ENCODE measurements at places on chromosomes 7 and 10. TPM values are rescaled to one million over a fixed set of nuclear protein-coding genes. Genes with fewer than 3 reads are reported as not detected.

The ZNF239 gene
- total RNA-seq, result 1.7 TPM

DNA sequence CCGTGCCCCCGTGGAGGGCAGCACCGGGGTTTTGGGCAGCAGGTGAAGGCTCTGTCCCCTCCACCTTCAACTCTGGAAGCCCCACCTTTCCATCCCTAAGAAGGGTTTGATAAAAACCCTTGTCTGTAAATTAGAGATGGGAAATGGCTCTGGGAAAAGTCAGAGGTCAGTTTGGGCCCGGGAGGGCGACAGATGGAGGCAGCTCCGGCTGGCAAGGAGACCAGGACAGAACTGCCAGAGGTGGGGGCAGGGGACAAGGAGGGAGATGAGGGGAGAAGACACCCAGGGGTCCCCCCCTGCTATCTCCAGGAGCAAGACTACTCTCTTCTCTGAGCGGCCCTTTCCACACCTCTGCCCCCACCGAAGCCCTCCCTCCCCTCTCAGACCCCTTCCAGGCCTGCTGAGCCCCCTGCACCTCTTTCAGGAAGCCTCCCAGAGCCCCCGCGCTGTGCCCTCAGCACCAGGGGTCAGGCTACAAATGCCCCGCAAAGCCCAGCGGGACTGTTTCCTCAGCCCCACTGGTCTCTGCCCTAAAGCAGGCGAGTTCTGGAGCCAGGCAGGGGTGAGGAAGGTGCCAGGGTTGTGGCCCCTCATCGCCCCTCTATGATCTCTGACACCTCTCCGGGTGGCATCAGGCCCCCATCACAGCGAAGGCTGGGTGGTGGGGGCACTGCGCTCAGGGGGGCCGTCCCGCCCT, 980 bp upstream of the SH2B2 start:
- peaks cover 27% of the 10 kb centered on the region for H3K4me1 ChIP-seq
- peak overlapping the region; percentile 38 for H3K4me3 ChIP-seq
- no peaks in the 10 kb centered on the region for H3K36me3 ChIP-seq
- H3K27me3 ChIP-seq, result peaks cover 6% of the 10 kb centered on the region

- H3K27me3 ChIP-seq, result peaks cover 4% of the 10 kb centered on the region
- H3K36me3 ChIP-seq, result no peaks in the 10 kb centered on the region
- DNase-seq, result no peak
- H3K27ac ChIP-seq, result no peak overlapping the region
- H3K4me3 ChIP-seq, result no peak overlapping the region
- peaks cover 2% of the 10 kb centered on the region for H3K4me1 ChIP-seq
Measured at GRCh38 chr10:30111340-30112022, 52.1 kb upstream of the JCAD start.

DNA sequence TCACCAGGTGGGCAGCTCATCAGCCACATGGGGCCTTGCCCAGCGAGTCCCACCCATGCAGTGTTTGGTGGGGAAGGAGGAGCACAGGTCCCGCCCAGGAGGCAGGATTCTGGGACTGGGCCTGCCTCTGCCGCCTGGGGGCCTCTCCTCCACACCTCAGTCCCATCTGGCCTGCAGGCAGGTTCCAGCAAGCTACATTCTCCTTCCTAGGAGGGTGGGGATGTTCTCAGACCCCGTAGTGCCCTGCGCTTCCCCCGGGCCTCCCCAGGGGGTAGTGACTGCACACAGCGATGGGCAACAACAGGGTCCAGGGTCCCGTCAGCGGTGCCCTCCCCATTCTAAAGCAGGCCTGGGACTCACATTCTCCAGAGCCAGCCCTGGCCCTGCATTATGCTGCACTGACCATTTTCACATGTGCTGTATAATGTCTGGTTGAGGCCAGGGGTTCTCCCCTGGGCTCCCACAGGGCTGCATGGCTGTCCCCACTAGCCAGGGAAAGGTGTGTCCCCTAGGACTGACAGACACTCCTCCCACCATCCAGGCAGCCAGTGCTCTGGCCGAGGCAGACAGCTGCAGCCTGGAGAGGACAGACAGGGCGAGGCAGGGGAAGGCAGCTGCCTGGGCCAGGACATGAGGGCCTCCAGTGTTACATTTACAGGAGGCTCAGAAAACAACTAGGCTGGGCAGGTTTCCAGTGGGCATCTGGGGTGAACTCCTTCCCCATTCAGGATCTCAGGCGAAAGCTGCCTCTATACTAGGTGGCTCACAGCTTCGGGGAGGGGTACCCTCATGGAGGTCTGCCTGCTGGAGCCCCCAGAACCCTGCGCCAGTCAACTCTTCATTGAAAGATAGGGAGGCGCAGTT, 9.3 kb downstream of the RASGEF1A start:
- no peak for DNase-seq
- peaks cover 7% of the 10 kb centered on the region for H3K4me1 ChIP-seq
- no peaks in the 10 kb centered on the region for H3K27me3 ChIP-seq
- H3K27ac ChIP-seq, result no peak overlapping the region
- no peak overlapping the region for H3K4me3 ChIP-seq
- no peaks in the 10 kb centered on the region for H3K36me3 ChIP-seq

- H3K4me1 ChIP-seq, result no peaks in the 10 kb centered on the region
- DNase-seq, result no peak
- no peaks in the 10 kb centered on the region for H3K27me3 ChIP-seq
- H3K27ac ChIP-seq, result no peak overlapping the region
Measured at GRCh38 chr10:60099998-60100747, 193.8 kb upstream of the CCDC6 start.

DNA sequence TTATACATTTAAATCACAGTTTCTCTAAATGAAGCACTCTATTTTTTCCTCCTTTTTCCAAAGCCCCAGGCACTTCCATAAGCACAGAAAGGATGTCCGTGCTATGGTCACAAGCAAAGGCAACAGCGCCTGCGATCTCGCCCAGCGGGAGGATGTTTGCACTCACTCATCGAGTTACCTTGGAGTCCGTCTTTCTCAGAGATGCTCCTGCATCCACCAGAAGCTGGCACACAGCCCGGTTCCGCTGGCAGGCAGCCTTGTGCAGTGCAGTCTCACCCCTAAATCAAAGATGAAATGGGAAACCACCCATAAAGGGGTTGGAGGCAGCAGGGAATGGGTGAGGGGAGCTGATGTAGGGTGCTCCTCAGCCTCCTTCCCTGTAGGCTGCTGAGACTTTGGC, 51.9 kb upstream of the PTN start:
- no peak overlapping the region for H3K4me3 ChIP-seq
- no peaks in the 10 kb centered on the region for H3K36me3 ChIP-seq
- H3K4me1 ChIP-seq, result no peaks in the 10 kb centered on the region
- DNase-seq, result no peak

DNA sequence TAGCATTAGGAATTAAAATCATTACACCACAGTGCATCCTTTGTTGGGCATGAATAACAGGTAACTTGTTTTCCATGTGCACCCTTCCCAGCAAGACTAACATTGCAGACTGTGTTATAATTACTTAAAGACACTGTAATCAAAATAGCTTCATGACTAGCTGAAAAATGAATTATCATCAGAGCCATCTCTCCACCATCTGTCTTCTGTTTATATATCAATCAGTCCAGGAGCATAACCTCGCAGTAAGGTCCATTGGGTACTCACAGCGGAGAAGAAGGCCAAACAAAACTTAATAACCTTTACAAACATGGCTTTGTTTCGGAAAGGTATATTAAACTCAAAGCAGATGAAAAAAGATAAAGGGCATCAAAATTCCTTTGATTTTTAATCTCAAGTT, 90.6 kb downstream of the ODAD2 start:
- DNase-seq, result no peak
- no peak overlapping the region for H3K4me3 ChIP-seq
- no peak overlapping the region for H3K27ac ChIP-seq
- no peaks in the 10 kb centered on the region for H3K27me3 ChIP-seq
- H3K36me3 ChIP-seq, result peaks cover 2% of the 10 kb centered on the region

GRCh38 chr10:124575107-124576035, 113.7 kb downstream of the LHPP start:
- no peaks in the 10 kb centered on the region for H3K4me1 ChIP-seq
- no peaks in the 10 kb centered on the region for H3K27me3 ChIP-seq
- no peak overlapping the region for H3K27ac ChIP-seq
- DNase-seq, result no peak
- no peaks in the 10 kb centered on the region for H3K36me3 ChIP-seq
- H3K4me3 ChIP-seq, result no peak overlapping the region

DNA sequence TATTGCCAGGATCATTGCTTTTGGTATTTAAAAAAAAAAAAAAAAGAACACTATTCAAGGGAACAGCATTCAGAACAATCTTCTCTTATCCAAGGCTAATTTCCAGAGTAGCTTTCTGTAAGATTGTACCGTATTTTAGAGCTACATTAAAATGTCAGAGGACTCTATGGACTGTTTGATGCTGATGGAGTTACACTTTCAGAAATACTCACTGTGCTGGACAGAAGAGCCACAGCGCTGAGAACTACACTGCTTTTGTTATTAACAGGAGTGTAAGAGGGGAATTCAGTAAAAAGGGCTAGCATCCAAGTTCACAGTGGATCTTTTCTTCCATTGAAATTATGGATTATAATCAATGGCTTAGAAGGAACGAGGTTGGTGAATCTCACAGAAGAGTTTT, 247.7 kb downstream of the AHR start:
- no peaks in the 10 kb centered on the region for H3K36me3 ChIP-seq
- DNase-seq, result no peak
- H3K4me1 ChIP-seq, result no peaks in the 10 kb centered on the region
- no peaks in the 10 kb centered on the region for H3K27me3 ChIP-seq
- no peak overlapping the region for H3K4me3 ChIP-seq

- DNase-seq, result peak; percentile 80
- H3K4me1 ChIP-seq, result peaks cover 19% of the 10 kb centered on the region
- no peaks in the 10 kb centered on the region for H3K27me3 ChIP-seq
- no peaks in the 10 kb centered on the region for H3K36me3 ChIP-seq
- peak overlapping the region; percentile 87 for H3K27ac ChIP-seq
Measured at GRCh38 chr7:151875942-151876898, 695 bp downstream of the PRKAG2 start.
